Cardiac septum (tissue), 1 donor: ENCODE measurements at places on chromosomes 2 and 18. TPM values are rescaled to one million over a fixed set of nuclear protein-coding genes. Genes with fewer than 3 reads are reported as not detected.

Gene GKN1
- not detected for total RNA-seq

Gene GPR35
- 1.5 TPM for total RNA-seq

Gene LCT
- total RNA-seq = not detected

Gene NDC80
- 0.57 TPM for total RNA-seq

Gene LINC00305
- not detected for total RNA-seq

Gene TBR1
- 0.05 TPM for total RNA-seq

Gene HAAO
- total RNA-seq = 2.5 TPM

DNA sequence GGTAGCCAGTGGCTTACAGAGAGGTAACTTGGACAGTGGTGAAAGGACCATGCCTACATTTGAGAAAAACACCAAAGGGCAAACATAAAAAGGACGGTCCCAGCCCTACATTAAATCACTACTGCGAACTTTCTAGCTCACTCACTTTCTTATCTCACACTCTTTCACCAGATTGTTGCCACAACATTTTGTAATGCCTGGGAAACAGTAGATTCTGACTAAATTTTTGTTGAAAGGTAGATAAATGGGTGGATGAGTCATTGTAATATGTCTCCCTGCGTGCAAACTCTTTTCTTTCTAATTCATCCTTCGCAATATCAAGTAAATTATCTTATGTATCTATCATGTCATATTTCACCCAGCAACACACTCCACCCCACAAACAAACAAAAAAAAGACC lies 192.2 kb downstream of the IRS1 start:
- DNase-seq = no peak

DNA sequence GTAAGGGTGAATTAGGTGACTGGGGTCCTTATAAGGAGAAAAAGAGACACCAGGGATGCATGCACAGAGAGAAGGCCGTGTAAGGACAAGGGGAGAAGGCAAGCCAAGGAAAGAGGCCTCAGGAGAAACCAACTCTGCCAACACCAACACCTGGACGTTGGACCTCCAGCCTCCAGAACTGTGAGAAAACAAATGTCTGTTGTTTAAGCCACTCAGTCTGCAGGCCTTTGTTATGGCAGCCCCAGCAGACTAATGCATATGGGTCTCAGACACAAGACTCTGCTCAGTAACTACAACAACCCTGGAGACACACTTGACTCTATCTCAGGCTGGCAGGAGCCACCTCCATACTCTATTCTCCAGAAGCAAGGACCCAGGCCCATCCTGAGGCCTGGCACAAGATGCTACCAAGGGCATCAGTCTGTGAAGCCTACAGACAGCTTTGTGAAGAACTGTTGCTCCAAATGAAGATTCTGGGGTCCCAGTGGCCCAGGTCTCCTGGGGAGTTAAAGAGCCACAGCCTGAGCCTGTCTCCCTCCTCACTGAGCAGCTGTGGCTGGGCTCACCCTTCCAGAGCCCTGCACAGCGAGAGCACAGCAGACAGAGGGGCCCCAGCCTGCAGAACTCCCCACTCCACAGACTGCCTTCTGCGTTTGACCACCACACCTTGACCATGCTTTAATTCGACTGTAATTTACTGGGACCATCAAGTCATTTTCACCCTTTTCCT lies 43.0 kb upstream of the SLC35G4 start:
- DNase-seq = no peak

DNA sequence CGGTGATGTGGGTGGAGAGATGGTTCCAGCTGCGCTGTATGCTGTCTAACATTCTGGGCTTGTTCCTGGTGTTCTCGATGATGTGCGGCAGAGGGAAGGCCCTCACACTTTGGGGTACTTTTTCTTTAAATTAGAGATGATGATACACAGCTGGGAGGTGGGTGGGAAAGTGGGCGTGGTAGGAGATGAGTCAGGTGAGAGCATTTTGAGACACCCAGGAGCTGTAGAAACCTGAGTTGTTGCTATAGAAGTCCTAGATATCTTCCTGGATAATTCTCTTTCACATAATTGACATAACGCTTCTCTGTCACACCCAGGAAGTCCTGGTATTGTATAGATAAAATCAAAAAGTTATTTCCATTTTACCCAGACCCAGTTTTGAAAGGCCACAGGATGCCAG lies 103.8 kb upstream of the ALKAL2 start:
- DNase-seq = no peak

DNA sequence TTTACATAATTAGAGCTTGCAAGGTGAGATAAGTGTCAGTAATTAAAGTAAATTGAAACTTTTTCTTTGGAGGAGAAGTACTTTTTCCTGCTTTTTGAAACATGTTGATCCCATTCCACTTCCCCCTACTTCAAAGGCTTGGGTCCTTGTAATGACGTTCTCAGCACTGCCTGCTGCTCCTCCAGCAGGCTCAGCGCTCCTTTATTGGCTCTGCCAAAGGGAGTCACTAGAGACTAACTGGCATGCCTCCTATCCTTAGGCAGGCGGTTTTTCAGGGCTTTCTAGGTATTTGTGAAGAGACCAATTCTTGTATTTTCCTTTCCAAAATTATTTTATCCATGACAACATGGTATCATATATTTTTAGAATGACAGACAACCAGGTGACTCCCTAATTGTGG lies 43.9 kb upstream of the ACADL start:
- no peak for DNase-seq

- no peak for DNase-seq
Measured at GRCh38 chr2:185463481-185463880, 275.1 kb upstream of the FSIP2 start.

DNA sequence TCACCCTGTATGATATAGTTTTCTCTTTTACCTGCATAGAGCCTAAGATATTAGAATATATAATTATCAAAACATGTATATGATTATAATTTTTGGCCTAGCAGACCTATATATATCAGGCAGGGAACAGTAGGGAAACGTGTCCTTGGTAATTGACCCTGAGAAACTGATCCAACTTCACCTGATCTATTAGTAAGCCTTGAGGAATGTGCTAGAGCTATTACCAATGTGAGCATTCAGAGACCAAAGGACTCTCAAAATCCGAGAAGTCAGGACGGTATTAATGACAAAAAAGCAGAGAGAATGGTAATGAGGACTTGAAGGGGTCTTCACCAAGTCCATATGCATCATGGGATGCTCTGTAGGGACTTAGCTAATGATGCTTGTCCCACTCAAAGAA lies 571.9 kb downstream of the CPS1 start:
- DNase-seq = no peak

DNA sequence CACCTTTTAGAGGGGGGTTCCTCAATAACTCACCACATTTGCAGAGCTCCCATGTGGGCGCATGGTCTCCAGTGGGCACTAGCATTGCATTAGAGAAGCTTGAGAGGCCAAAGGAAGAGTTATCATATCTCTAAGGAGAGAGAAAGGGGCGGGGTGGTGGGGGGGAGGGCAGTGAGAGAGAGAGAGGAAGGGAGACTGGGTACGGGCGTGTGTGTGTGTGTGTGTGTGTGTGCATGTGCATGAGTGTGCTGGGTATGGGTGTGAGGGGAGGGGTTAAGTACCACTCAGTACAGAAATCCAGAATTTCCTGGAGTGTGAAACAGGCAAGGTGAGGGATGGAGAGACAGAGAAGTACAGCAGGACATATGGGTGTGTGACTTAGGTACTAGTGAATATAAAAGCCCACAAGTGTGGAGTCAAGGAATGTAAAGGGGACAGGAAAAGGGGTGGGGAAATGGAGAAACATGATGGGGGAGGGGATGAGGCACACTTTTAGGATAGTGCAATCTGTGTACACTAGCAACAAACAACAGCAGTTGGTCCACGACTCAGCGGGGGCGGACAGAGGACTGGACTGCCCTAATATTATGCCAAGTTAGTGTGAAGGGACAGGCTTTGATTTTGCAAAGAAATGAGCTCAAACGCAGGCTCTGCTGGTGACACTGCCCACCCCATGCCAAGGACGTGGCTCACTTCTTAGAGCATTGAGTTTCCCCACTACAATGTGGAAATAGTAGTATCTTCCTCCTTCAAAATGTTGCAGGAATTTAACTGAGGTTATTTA lies 91.3 kb downstream of the SPRED2 start:
- DNase-seq = no peak

GRCh38 chr2:102061286-102061699 lies 69.5 kb downstream of the IL1R2 start:
- DNase-seq = no peak

- no peak for DNase-seq
Measured at GRCh38 chr2:180523621-180524340, 456.6 kb upstream of the UBE2E3 start.

GRCh38 chr2:153488072-153488471 lies 9.5 kb upstream of the RPRM start:
- DNase-seq = no peak

DNA sequence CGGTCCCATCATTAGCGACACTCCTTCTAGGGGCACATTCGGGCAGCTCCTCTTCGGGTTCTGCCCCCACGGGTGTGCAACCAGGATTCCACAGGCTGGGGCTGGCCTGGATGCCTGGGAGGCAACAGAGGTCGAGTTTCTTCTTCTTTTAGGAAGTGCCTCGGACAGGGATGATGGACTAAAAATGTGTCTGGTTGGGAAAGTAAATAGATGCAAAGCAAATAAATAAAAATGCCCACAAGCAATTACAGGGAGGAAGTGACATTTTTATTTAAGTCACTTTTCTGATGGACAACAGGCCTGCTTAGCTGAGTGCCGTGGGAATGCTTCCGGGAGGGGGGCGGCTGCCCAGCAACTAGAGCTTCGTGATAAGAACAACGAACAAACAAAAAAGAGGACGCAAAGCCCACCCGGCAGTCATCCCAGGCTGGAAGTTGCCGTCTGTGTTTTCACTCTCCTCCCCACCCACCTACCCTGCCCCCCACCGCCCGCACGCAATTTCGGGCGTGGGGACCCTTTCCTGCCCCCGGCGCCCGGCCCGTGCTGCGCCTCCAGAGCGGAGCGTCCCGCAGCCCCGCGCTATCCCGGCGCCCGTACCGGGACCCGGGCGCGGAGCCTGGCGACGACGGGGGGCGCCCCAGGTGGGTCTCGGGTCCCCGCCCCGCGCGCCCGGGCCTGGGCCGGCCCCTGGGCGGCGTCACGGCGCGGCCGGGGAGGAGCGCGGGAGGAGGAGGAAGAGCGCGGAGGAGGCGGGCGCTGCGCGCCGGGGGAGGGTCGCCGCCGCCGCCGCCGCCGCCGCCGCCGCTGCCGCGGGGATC lies 412 bp upstream of the NCK2 start:
- DNase-seq = peak; percentile 89

DNA sequence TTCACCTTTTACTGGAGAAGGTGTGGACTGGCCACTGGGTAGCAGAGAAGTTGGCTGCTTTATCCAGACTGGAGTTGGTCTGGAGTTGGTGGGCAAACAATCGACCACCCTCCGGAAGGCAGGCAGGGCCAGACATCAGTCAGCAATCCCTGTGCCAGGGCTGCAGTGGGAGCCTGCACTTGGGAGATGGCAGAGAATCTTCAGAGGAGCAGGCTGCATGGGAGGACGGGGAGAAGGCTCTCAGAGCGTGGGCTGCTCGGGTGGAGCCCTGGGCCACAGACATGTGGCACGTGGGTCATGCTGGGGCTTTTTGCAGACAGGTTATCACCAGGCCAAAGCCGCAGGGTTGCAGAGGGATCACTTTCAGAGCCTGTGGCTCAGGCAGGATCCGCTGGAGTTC lies 29.6 kb downstream of the SLC9A4 start:
- no peak for DNase-seq

DNA sequence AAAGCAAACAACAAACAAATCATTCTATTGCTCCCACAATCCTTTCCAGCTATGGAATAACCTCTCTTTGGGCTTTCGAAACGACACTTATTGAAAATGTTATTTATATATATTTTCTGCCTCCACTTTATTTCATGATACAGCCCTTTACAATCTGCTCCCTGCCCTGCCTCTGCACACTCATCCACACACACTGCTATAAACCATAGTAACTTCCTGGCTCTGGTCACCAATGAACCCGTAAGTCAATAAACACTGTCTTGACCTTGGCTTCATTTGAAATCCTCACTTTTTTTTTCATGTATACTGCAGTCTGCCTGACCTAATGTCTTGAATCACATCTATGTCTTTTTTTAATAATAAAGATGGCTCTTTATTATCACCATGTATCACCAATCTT lies 161.5 kb downstream of the SLC39A10 start:
- no peak for DNase-seq

DNA sequence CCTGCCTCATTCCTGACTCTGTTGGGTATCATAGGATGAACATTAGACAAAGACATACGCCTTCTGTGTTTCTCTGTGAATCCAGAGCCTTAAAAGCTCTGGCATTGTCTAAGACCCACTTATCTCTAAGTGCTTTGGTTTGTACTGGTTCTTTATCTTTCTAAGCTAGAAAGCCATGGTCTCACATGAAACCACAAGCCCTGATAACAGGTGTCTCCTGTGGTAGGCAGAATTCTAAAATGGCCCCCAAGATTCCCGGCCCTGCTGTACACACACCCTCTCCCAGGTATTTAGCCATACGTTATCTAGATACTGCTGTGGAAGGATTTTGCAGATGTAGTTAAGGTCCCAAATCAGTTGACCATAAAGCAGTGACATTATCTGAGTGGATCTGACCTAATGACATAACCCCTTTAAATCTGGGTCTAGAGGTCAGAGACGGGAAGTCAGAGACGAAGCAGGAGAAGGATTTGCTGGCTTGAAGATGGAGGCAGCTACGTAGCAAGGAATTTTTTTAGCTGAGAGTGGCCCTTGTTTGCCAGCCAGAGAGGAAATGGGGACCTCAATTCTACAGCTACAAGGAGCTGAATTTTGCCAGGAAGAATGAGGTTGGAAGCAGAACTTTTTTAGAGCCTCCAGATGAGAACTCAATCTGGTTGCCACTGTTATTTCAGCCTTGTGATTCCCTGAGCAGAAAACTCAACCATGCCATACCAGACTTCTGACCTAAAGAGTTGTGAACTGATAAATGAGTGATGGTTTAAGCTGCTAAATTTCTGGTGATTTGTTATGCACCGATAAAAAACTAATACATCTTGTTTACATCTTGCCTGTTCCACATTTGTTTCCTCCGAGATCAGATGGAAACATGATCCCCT lies 186.7 kb downstream of the CAMKMT start:
- no peak for DNase-seq

DNA sequence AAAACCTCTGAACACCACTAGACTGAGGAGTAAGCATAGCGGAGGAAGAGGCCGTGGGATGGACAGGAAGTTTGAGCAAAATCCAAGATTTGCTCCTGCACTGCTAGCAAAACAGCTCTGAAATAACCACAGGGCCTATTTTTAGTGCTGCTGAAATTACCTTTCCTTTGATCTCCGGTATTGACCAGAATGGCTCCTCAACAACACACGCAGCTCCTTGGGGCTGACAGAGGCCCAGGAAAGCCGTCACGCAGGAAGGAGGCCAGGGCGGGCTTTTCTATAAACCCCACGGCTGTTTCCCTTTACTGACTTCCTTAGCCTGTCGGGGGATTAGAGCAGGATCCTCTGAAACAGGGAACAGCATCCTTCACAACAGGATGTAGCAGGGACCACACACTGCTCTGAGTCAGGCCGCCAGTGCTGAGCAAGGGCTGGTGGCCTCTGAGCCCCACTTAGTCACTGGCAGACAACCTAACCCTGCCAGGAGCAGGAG lies 80.8 kb upstream of the LCLAT1 start:
- DNase-seq = no peak

DNA sequence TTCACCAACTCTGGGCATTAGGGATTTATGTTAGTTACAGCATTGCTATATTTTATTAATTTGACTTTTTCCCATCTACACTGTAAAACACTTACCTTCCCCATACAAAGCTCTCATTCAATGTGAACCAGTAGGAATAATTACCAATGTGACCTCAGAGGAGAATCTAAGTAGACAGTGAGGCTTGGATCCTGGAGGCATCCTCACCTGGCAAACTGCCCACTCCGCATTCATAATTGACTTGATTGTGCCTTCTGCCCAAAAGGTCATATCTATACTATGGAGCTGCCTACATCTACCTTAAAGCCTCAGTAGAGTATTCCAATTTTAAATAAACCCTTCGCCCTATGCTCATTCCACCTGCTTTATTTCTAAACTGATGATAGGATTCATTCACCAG lies 45.4 kb upstream of the SCN1A start:
- no peak for DNase-seq
